ENCODE measurements at places on chromosomes 3 and 15.
A peak's percentile ranks its signal among the peaks of the same experiment; 100 is the strongest.

DNA sequence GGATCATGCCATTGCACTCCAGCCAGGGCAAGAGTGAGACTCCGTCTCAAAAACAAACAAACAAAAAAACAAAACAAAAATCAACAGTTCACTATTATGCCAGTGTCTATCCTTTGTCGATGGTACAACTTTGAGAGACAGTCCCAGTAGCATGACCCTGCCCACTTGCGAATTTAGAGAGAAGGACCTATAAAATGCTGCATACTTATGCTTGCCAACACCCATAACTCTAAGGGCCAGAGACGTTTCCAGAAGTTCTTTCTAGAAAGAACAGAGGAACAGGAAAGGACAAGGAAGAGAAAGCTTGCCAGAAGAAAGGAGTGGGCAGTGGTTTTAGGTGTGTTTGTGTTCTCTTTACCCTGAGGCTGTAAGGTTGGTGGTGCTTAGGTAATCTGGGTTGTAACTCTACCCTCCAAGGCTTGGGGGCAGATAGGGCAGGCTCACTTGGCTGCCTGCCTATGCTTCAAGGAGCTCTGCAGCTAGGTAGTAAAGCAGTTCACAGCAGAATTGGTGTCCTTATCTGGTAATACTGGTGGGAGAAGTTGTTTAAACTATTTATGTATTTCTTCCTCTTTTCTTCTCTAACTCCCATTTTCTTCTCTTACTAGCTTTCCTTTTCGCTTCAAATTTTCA lies 50.6 kb upstream of the SPPL2A start:
- no peak for DNase-seq

GRCh38 chr3:126434264-126434590 lies 39.5 kb downstream of the CFAP100 start:
- no peak for DNase-seq

GRCh38 chr3:187920913-187921312 lies 175.6 kb upstream of the BCL6 start:
- peak; percentile 75 for DNase-seq

- no peak for DNase-seq
Measured at GRCh38 chr3:184808021-184808420, 3.9 kb upstream of the VPS8 start.

DNA sequence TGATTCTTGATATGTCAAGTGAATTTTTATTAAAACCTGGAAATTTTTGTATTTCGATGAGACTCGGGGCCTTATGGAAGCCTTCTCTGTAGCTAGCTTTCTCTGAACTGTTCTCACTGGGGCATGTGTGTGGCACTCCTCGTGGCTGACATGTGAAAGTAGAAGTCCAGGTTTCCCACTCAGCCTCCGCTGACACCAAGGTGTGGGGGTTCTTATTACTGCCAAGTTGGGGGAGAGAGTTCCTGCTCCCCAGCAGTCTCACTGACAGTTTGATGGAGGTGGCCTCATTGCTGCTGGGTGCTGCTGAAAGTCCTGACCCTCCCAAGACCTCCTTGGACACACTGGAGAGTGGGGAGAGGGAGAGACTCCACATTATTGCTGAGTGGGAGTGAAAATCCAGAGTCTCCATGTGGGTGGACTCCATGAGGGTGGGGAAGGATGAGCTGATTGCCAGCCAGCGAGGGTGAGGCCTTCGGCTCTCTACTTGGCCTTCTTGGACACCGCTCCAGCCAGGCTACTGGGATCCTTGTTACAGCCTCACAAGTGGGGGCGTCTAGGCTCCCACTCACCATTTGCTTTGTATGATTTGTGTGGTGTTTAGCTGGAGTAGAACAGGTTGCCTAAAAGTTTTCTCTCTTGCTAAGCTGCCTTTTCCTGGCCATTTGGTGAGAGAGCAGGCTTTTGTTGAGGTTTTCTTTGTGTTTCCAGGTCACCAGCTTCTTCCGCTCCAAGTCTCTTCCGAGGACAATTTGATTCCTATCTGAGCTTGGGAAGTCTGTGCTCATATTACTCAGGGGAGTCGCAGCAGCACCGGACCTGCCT lies 64.1 kb downstream of the LSM3 start:
- no peak for DNase-seq

- no peak for DNase-seq
Measured at GRCh38 chr3:192575879-192576506, 151.3 kb downstream of the FGF12 start.

DNA sequence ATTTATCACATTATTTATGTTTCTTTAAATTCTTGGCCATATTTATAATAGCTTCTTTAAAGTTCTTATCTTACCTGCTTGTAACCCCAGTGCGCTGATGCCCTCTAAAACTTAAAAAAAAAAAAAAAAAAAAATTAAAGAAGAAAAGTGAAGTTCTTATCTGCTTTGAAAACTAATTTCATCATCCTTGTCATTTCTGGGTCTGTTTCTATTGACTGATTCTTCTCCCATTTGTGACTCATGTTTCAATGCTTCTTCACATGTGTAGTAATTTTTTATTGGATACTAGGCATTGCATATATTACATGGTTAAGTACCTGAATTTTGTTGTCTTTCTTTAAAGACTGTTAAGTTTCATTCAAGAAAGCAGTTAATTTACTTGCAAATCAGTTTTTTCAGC lies 3.4 kb upstream of the SEC22A start:
- no peak for DNase-seq

DNA sequence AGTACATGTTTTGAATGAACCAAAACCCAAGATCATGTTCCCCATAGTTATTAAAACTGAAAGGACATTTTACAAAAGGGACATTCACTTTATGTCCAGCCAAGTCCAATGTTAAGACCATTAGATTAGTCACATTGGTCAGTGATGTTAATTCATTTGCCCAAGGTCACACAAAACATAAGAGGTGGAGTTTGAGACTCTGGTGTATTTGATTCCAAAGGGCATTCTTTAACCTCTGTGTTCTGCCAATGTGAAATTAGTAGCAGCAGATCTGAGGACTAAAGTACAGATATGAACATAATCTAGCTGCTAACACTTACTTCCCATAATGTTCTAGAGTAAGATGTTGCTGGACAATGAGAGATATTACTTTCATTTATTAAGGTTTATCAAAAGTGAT lies 425.6 kb downstream of the TUSC7 start:
- DNase-seq = no peak

GRCh38 chr3:186254676-186255650 lies 107.1 kb downstream of the DGKG start:
- no peak for DNase-seq

DNA sequence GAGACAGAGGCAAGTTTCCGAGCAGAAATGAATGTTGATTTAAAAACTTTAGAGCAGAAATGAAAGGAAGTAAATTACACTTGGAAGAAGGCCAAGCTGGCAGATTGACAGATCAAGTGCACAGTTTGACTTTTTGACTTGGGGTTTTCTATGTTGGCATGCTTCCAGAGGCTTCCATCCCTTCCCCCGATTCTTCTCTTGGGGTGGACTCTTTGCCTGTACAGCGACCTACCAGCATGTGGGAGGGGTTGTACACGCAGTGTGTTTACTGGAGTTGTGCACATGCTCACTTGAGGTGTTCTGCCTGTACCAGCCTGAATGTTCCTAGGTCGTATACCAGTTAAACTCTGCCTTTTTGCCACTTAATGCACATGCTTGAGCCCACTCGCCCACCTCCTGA lies 701.5 kb upstream of the GBE1 start:
- no peak for DNase-seq

DNA sequence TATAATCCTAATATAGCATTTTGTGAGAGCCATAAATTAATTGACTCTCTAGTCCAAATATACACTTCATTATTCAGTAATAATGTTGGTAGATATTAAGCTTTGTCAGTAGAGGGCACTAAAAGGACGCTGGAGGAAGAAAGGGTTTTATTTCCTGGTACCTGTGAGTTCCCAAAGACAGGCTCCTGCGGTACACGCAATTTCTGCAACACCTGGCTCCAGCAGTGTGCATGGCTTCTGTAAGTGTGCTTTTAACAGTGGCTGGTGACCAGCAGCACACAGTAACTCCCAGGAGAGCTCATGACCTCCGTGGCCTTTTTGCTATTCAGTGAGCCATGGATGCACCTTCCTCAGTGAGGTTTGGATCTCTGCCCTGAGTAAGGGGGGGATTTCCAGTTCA lies 338.3 kb upstream of the ZNF385D start:
- DNase-seq = peak; percentile 20

All from fibroblast of upper back skin (primary cell).